SK-N-DZ (cell line): ENCODE measurements at places on chromosomes 4 and X.

DNA sequence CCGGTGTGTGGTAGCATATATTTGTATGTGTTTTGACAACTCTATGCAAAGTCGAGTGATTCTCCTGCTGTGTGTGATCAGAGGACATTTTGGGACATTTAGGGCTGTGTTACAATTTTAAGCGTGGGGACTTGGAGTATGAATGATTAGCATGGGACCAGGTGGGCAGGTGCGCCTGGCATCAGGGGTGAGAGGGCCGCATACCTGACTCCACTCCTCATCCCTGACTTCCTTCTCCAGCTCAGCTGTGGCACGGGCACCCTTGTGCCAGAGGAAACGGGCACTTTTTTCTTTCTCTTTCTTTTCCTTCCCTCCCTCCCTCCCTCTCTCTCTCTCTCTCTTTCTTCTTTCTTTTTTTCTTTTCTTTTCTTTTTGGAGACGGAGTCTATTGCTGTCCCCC lies 15.7 kb upstream of the PLCXD1 start:
- no peak for DNase-seq

DNA sequence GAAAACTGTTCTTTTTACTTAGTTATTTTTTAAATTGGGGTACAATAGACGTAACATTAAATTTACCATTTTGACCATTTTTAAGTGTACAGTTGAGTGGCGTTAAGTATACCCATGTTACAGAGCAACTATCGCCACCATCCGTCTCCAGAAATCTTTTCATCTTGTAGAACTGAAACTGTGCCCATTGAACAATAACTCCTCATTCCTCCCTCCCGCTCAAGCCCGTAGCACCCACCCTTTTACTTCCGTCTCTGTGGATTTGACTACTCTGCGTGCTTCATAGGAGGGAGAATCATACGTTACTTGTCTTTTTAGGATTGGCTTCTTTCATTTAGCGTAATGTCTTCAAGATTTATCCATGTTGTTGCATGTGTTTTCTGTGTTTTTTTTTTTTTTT lies 55.3 kb downstream of the TMEM131L start:
- no peak for DNase-seq

GRCh38 chrX:138930583-138930945 lies 219.0 kb upstream of the FGF13 start:
- no peak for DNase-seq

GRCh38 chr4:85970535-85970934 lies 389.3 kb downstream of the MAPK10 start:
- DNase-seq: no peak

DNA sequence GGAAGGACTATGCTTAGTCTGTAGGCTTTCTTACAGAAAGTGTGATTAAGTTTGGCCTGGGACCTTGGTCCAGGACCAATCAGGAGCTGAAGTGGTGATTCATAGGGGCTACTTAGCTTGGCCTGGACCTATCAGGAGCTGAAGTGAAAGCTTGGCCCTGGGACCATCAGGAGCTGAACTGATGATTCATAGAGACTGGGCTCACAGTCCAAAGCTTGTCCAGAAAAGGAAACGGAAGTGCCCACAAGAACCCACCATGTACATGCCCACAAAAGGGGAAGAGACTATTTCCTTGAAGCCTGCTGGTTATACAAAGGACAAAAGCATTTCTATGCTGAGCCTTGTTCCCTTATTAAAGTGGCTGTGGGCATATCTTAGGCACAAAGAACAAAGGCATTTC lies 12.6 kb downstream of the TENT5D start:
- no peak for DNase-seq

- DNase-seq: no peak
Measured at GRCh38 chr4:33054161-33054560, 2334.0 kb downstream of the PCDH7 start.

GRCh38 chr4:184804621-184805020 lies 21.1 kb downstream of the ACSL1 start:
- DNase-seq: no peak
